ENCODE measurements at places on chromosomes 3 and 15. TPM values are rescaled to one million over a fixed set of nuclear protein-coding genes. Genes with fewer than 3 reads are reported as not detected.

- peak; percentile 78 for DNase-seq
Measured at GRCh38 chr15:74040109-74040850, 42.1 kb downstream of the GOLGA6A start.

DNA sequence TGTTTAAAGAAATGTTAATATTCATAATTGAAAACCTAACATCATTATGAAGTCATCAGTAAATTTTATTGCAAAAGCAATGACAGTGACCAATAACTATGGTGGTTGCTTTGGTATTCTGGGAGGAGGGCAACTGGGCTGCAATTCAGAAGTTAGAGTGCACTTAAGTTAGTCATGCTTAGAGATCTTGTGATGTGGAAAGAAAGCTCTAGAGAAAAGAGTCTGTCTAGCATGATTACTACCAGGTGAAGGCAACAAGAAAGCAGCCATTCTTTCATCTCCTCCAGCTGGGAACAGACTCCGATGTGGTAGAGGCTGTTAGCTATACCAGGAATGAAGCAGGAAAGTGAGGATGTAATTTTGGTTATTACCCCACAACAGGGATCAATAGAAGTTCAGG is 625.6 kb downstream of the SI start:
- DNase-seq = no peak

DNA sequence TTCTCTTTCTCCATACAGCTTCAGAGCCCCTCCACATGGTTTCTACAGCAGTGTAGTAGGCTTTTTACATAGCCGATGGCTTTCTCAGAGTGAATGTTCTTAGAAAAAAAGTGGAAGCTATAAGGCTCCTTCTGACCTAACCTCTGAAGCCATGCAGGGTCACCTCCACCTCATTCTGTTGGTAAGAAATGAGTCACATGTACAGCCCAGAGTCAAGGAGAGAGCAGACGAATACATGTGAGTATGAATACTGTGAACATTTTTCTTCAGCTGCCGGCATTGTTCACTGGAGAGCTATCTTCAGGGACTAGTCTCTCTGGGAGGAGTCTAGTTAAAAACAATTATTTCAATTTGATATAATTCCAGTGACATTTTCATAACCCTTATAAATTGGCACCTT is 68.2 kb upstream of the THRB start:
- DNase-seq = no peak

GRCh38 chr3:8746780-8747345 is 13.3 kb downstream of the CAV3 start:
- no peak for DNase-seq

DNA sequence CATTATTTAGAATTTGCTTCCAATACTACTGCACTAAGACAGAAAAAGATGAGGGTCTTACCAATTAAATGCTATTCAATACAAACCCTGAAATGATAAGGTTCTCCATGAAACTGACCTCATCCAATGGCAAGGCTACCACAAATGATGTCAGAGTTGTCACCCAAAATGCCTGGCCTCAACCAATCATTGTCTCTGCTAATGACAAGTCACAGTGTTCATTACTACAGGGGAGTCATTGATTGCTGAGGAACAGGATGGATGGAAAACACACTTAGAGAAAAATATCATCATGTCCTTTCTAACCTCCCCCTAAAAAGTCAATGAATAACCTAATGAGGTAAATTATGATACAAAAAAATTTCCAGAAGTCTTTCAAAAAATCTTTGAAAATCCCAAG is 91.0 kb downstream of the FOXP1 start:
- DNase-seq = no peak

GRCh38 chr3:158381262-158381868 is 189.6 kb upstream of the MLF1 start:
- DNase-seq = no peak

- no peak for DNase-seq
Measured at GRCh38 chr15:33045066-33045810, 149.3 kb downstream of the FMN1 start.

- no peak for DNase-seq
Measured at GRCh38 chr3:6125520-6125919, 735.4 kb upstream of the GRM7 start.

DNA sequence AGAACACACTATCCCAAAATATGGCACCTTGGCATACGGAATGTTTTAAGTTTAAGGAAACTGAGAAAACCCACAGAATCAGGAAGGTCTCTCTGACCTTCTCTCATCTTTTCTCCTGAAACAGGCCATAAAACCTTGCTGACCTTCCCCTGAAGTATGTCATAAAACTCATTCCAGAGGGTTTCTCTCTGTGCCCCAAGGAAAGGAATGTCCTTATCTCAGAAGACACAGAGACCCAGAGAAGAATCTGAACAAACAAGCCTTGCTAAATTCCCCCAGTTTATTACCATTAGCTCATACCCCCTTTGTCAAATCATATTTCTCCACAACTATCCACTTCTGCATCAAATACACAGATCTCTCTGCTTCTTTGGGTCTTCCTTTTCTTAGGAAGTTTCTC is 603.1 kb downstream of the MCTP2 start:
- no peak for DNase-seq

DNA sequence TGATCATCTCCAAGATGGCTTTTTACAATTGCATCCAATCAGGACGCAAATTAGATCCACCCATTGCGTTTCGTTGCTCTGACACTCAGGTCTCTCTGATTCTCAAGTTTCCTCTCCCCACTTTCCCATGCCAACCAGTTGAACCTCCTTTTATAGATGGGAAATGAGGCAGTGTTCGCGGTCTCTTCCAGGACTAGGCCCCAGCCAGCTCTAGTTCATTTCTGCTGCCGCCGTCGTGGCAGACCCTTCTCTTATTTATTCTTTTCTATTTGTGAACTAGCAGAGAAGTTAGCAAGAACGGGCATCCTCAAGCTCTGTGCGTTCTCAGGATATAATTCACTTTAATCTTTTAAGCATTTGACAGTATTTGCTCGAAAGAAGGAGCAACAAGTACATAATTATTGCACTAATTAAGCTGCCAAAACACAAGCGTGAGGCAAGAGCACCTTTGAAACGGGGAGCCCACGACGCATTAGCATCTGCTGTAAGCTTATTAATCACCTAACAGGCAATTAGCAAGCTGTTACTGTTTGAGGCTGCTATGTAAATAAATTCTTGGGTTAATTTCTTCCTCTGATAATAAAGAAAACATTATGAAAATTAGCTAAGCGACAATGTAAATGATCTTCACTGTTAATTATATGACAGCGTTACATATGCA is 246.4 kb upstream of the TLE3 start:
- DNase-seq = no peak

GRCh38 chr3:57803647-57804081 is 47.6 kb downstream of the SLMAP start:
- no peak for DNase-seq

DNA sequence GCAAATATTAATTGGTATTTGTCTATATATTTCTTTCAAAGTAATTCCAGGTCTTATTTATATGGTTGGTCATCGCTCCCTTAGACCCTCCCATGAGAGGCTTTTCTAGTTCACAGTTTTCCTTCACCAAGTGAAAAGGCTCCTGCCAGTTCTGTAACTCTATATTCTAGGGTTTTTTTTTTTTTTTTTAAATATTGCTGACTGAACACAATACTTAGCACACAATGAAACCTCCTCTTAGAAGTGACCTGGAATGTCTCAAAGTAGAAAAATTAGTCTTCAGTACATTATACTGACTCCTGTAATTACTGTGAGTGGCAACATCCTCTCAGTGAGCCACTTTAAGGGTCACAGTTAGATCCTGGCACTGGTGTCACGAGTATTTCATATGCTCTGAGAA is 48.6 kb upstream of the CDAN1 start:
- no peak for DNase-seq

GRCh38 chr15:79769069-79769481 is 127.7 kb downstream of the MTHFS start:
- no peak for DNase-seq

GRCh38 chr3:9248522-9249271 is 749 bp downstream of the SRGAP3 start:
- DNase-seq = no peak

DNA sequence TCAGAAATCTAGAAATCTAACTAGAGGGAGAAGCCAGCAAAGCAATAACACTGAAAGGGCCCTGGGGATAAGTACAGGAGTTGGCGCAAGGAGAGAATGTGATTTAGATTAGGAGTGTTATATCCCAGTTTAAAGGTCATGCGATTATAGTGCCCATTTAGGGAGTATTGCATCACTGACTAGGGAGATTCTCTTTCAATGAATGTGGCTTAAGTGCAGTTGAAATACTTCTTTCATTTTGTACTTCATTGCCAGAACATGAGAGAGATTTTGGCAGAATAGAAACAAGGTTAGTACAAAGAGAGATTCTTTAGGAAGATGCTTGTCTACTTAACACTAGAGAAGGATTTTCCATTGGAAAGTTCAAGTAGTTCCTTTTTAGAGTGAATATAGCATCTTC is 13.9 kb downstream of the ROBO2 start:
- DNase-seq = no peak

- DNase-seq = no peak
Measured at GRCh38 chr3:24899373-24899772, 404.7 kb upstream of the THRB start.

- no peak for DNase-seq
Measured at GRCh38 chr15:66196602-66197001, 56.9 kb downstream of the MEGF11 start.

- no peak for DNase-seq
Measured at GRCh38 chr3:184776916-184777315, 35.0 kb upstream of the VPS8 start.

DNA sequence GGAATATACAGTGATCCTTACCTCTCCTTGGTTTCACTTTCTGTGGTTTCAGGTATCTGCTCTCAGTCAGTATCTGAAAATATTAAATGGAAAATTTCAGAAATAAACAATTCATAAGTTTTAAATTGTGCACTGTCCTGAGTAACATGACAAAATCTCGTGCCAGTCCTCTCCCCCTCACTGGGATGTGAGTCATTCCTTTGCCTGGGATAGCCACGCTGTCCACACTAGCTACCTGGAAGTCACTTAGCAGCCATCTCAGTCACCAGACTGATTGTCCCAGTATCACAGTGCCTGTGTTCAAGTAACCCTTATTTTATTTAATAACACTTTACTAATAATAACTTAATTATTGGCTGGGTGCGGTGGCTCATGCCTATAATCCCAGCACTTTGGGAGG is 15.3 kb upstream of the KLHL25 start:
- no peak for DNase-seq

- no peak for DNase-seq
Measured at GRCh38 chr3:87076946-87077345, 86.0 kb upstream of the VGLL3 start.

DNA sequence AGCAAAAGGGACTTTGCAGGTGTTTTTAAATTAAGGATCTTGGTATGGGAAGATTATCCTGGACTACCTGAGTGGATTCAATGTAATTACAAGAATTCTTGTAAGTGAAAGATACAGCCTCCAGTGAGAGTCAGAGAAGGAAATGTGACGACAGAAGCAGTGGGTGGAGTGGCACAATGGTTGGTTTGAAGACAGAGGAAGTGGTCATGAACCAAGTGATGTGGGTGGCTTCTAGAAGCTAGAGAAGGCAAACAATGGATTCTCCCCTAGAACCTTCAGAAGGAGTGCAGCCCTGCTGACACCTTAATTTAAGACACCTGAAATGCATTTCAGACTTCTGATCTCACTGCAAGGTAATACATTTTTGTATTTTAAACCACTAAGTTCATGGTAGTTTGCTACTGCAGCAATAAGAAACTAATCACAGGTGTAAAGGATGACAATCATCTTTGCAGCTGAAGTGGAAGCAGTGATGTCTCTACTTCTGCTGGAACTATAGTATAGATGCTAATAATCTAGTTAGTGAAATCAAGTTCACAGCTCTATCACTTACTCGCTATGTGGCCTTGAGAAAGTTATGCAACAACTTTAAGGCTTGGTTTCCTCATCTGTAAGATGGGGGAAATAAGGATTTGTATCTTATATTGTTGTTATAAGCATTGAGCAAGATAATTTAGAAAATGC is 403.4 kb upstream of the SUCLG2 start:
- DNase-seq = no peak

DNA sequence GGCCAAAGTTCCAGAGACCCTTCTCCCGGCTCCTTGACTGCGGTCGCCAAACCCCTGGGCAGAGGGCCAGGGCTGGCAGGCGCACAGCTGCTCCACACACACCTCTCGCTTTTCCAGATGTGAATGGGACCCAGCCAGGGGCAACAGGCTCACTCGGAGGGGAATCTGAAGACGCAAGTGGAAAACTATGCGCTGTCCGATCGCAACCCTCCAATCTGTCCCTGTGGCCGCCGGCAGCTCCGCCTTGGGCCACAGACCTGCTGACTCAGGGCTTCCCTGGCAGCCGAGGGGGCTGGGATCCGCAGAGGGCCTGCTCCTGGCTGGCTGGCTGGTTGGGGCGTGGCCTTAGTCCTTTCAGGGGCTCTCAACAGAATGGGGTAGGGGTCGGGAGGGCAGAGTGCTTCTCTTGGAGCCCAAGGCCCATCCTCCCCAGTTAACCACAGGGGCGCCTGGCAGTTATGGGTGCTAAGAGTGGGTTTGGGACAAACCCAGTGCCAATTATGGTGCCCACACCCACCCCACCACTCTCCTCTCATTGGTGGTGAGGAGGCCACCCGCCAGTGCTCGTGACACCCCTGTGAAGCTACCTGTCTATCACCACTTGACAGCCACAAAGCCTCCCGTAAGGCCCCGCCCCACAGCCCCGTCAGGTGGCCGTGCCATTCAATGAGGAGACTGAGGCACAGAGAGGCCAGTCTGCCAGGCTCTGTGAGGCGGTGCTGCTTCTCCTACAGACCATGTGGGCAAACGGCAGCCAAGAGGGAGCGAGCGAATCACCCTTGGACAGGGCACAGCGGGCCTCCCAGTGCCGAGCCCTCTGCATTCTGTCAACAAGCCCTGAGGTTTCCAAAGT is 53.8 kb downstream of the IQSEC1 start:
- peak; percentile 85 for DNase-seq

- no peak for DNase-seq
Measured at GRCh38 chr15:29910068-29910467, 87.8 kb upstream of the TJP1 start.

- no peak for DNase-seq
Measured at GRCh38 chr3:30576946-30577345, 29.5 kb upstream of the TGFBR2 start.

DNA sequence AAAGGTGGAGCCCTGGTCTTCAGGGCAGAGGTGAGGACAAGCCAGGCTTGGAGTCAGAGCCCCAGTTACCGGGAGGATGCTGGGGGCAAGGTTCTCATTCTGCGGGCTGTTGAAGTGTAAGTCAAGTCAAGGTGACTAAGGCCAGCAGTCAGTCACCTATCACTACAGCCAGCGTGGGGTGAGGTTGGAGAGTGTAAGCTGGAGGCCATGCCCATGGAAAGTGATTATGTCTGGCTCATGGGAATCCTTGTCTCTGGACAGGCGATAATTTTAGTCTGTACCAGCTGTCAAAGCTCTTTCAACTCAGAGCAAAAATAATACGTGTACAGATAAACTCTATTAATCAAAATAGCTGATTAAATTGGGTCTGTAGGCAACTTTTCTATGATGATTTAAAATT is 143.1 kb downstream of the NR2F2 start:
- no peak for DNase-seq

MTFMT gene
- total RNA-seq = 41.0 TPM

GOLGA8S gene
- 1.2 TPM for total RNA-seq
